ENCODE measurements at places on chromosomes 5 and 9.

DNA sequence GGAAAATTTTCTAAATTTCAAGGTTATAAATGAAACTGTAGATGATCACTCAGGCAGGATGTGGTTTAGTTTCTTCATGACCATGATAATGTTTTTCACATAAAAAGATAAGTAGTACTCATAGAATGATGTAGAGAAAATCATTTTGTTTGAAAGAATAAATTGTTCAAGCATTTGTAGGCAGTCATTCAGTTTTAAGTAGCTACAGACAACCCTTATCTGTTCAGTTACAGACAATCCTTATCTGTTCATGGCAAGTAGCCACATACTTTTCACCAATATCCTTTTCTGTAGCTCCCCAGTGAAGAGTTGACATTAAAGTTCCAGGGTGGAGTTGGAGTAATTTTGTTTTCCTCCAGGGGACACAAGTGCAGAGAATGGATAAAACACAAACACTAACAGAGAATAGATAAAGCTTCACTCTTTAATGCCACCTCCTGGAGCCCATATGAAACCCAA, 278.1 kb upstream of the TNC start:
- no peak for DNase-seq

DNA sequence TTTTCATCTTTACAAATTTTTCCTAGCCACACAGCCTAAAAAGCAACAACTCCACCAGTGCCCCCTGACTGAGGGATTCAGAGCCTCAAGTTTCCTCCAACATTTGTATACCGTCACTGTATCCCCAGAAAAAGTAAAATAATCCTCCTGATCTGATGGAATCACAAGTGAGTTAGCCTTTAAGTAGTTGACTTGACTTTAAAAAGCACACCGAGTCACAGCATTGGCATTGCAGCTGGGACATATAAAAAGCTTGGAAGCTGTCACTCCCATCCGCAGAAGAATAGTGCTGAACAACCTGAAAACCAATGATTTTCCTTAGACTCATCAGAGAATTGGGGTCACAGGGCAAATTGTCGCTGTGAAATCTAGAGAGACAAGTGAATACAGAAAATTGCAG, 41.6 kb upstream of the FBN2 start:
- no peak for DNase-seq

DNA sequence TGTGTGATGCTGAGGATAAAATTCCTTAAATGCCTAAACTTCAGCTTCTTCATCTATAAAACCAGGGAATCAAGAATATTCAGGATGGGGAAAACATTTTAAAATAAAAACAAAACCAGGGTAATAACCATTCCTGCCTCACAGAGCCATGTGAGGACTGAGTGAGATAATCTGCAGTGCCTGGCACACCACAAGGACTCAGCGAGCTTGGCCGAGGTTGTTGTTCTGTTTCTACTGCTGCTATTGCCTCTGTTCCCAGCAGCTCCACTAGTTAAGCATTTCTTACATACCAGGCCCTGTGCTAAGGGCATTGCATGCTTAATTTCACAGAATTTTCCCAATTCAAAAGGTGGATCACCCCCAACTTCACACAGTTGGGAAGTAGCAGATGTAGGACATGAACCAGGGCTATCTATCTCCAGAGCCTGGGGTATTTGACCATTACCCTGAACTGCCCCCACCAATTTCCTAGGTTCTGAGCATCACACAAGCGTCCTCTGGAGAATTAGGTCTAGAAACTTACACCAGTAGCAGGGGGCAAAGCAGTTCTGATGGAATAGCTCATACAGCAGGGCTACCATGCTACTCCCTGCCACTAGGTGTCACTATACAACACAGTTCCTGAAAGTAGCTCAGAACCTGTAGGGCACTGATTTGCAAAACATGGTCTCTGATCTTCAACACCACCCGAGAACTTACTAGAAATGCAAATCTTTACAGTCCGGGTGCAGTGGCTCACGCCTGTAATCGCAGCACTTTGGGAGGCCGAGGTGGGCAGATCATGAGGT, 74.3 kb downstream of the LRSAM1 start:
- no peak for DNase-seq

- no peak for DNase-seq
Measured at GRCh38 chr5:142640316-142641005, 45.4 kb downstream of the FGF1 start.

Data from stimulated activated CD8-positive, alpha-beta memory T cell treated with anti-CD3 and anti-CD28 coated beads, Interleukin-15, amount 100 ng/mL, for 4 hours (primary cell).